ENCODE measurements at places on chromosomes 2 and 18.

DNA sequence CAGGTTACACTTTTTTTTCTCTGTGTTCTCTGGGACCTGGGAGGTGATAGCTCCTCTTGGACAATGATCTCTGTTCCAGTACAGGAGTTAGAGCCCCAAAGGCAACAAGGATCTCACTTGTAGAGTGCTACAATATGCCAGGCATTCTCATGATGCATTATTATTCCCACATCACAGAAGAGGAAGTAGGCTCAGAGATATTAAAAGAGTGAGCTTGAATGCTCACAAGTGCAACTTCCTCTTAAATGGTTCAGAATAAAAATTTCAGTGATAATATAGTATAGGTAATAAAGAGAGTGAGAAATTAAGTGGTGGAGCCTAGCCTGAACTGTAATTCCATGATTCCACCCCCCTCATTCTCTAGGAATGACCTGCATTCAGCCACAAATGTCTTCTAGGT, 21.4 kb downstream of the POLE4 start:
- DNase-seq = no peak

DNA sequence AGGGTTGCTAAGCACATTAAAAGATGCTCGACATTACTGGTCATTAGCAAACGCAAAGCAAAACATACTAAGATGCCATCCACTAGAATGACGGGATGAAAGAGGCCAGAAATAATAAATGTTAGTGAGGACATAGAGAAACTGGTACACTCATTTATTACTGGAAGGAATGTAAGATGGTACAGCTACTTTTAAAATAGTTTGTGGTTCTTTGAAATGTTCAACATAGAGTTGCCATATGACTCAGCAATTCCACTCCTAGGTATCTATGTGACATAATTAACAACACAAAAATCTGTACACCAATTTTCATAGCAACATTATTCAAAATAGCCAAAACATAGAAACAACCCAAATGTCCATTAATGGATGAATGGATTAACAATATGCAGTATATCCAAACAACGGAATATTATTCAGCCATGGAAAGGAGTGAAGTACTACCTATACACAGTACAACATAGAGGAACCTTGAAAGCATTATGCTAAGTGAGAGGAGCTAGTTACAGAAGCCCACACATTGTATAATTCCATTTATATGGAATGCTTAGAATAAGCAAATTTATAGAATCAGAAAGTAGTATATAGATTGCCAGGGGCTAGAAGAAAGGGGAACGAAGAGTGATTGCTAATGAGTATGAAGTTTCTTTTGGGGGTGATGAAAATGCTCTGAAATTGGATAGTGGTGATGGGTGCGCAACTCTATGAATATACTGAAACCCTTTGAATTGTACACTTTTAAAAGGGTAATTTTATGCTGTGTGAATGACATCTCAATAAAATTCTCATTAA, 61.9 kb upstream of the IL1R1 start:
- DNase-seq = no peak

DNA sequence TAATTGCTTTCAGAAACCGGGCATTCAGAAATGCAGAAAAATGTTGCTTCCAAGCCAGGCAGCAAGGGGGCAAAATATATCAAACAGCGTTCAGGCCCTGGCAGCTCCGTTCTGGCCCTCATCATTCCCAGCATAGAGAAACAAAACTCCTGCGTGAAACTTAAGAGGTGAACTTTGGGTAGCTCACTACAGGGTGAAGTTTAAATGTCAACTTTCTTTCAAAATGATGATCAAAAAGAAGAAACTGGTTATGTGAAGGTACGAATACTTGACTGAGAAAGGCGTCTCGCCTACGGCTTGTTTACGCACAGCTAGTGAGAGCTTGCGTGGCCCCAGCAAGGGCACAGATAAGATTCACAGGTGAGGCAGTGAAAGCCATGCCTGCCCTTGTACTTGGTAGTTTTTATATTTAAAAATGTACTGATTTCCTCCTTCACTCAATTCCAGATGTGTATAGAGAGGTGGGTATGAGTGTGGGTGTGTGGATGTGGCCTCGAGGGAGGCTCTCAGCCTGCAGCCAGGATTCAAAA, 127.5 kb downstream of the NFATC1 start:
- DNase-seq = no peak

GRCh38 chr2:29238497-29238896, 123.3 kb downstream of the CLIP4 start:
- no peak for DNase-seq

DNA sequence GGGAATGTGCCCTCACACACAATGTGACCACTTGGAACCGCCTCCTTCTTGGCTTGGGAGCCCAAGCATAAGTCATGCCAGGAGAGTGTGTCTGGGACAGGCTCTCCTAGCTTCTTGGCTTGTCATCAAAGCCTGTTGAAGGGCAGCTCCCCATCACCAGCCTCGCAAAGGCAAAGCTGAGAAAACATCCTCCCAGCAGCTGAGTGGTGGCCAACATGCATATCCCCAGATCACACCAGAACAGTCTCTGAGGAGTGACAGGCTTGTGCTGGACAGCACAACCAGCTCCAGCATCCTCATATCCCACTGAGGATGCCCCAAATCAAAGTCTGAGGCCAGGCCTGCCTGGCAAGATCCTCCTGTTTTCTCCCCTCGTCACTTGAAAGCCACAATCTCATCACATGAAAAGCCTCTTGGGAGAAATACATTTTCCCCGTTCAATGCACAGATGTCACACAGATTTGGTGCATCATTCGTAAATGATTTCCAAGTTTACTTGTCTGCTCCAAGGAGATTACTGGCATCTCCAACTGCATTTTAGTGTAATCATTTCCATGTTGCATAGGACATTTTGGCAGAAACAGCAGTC, 269.3 kb downstream of the TTC32 start:
- no peak for DNase-seq

All from stimulated activated CD8-positive, alpha-beta memory T cell treated with anti-CD3 and anti-CD28 coated beads, Interleukin-12 subunit alpha, Interleukin-12 subunit beta, amount 100 ng/mL, for 1 hour (primary cell).